ENCODE measurements at places on chromosomes 13 and 19. TPM values are rescaled to one million over a fixed set of nuclear protein-coding genes. Genes with fewer than 3 reads are reported as not detected.

C19orf73 gene
- total RNA-seq = 1.8 TPM

ERICH4 gene
- not detected for total RNA-seq

TRPM4 gene
- not detected for total RNA-seq

B3GNT3 gene
- not detected for total RNA-seq

Data from activated CD8-positive, alpha-beta memory T cell treated with anti-CD3 and anti-CD28 coated beads, Interleukin-2, amount 10 ng/mL, durations not matched to agents 7 days and 5 days (primary cell).